Pancreas (tissue), 10 donors: ENCODE measurements at places on chromosomes 5 and 9. TPM values are rescaled to one million over a fixed set of nuclear protein-coding genes. Genes with fewer than 3 reads are reported as not detected.

Gene STC2
- total RNA-seq = 13.5 TPM

- no peak for DNase-seq
Measured at GRCh38 chr9:107613321-107613720, 123.8 kb upstream of the KLF4 start.

- peak; percentile 90 for DNase-seq
Measured at GRCh38 chr9:137551264-137552021, at the start of gene MRPL41. Gene MRPL41 (plus strand): TSS chr9:137551879. CDS start chr9:137552082, 203 bp downstream.

DNA sequence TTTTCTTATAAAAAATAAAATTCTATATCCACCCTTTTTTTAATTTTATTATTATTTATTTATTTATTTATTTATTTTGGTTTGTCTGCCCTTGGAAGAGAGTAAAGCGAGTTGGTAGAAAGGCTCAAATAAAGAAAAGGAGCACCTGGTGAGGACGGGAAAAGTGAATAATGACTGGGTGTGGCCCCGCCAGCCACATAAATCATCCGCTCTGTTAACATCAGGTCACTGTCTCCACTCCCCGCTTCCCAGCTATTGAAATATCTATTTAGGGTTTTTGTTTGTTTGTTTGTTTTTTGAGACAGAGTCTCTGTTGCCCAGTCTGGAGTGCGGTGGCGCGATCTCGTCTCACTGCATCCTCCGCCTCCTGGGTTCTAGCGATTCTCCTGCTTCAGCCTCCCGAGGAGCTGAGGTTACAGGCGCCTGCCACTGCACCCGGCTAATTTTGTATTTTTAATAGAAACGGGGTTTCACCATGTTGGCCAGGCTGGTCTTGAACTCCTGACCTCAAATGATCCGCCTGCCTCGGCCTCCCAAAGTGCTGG, 844 bp downstream of the POLR3G start:
- no peak for DNase-seq

- DNase-seq = no peak
Measured at GRCh38 chr9:21096172-21096900, 18.6 kb upstream of the IFNB1 start.

DNA sequence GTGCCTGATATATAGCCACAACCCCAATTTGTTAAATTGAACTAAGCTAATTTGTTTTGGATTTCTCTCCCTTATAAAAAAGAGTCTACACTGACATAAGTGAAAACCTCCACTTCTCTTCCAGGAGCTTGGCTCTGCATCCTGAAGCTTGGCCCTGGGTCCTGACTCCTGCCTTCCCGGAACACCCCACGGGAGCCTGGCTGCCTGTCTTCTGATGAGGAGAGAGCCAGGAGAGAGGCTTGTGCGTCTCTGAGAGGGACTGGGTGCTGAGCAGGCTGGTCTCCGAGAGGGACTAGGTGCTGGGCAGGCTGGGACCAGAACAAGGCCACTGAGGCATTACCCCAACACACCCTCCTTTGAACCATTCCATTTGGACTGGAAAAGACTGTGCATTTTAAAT, 6.5 kb upstream of the PTGES start:
- DNase-seq = no peak

DNA sequence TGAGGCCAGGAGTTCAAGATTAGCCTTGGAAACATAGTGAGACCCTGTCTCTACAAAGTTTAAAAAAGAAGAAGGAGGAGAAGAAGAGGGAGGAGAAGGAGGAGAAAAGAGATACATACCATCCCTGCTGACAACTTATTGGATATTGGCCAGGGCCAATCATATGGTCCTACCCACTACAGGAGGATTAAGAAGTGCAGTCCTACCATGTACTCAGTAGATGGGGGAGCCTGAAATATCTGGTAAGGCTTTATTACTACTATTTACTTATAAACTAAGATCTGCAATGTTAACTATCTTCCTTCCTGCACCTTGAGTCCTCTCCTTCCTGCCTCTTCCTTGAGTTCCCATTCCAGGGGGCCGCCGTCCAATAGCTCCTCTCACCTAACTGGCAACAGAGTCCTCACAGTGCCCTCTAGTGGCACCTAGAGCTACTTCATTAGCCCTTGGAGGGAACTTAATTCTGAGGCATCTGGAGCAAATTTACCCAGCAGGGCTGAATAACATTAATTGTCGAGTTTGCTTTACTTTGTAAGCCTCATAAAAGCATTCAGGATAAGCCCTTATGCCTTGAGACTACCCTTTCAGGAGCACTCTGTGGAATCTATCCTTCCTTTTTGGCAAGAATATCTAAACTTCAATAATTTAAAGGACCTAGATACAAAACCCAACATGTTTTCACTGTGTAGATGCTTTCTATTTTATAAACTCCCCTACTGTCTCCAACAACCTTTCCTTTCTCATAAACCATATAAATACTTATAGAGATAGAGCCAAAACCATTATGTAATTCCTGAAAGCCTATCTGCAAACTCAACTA, 39.1 kb upstream of the RANBP6 start:
- DNase-seq = peak; percentile 76

Gene MFAP3
- total RNA-seq = 16.3 TPM

Gene NINJ1
- 16.1 TPM for total RNA-seq

DNA sequence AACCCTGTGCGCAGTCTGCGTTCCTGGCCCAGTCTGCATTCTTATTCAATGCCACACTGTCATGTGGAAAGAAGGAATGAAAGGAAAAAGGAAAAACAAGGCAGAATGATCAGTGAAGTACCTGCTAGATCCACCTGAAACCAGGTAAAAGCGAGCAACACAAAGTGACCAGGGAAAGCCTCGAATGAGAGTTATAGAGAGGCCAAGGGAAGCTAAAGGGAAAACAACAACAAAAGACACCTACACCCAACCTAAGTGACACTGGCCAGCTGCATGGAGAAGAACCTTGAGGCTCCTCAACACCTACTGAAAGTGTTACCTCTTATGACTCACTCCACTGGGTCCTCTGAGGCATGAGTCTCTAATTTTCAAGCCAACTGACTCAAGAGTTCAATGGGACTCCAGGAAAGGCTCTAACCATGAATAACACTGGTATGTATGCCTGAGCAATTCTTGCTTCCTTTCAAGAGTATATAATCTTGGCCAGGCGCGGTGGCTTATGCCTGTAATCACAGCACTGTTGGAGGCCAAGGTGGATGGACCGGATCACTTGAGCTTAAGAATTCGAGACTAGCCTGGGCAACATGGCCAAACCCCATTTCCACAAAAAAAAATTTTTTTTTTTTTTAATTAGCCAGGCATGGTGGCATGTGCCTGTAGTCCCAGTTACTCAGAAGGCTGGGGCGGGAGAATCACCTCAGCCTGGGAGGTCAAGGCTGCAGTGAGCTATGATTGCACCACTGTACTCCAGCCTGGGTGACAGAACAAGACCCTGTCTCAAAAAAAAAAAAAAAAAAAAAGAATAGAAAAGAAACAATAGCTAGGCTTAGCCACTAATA, 29.0 kb downstream of the MTMR12 start:
- no peak for DNase-seq

Gene MACIR
- 3.2 TPM for total RNA-seq

- no peak for DNase-seq
Measured at GRCh38 chr9:107673861-107674720, 184.5 kb upstream of the KLF4 start.

- DNase-seq = no peak
Measured at GRCh38 chr5:108174286-108174685, 207.6 kb downstream of the FBXL17 start.

- no peak for DNase-seq
Measured at GRCh38 chr9:92752812-92753404, 11.7 kb downstream of the BICD2 start.

DNA sequence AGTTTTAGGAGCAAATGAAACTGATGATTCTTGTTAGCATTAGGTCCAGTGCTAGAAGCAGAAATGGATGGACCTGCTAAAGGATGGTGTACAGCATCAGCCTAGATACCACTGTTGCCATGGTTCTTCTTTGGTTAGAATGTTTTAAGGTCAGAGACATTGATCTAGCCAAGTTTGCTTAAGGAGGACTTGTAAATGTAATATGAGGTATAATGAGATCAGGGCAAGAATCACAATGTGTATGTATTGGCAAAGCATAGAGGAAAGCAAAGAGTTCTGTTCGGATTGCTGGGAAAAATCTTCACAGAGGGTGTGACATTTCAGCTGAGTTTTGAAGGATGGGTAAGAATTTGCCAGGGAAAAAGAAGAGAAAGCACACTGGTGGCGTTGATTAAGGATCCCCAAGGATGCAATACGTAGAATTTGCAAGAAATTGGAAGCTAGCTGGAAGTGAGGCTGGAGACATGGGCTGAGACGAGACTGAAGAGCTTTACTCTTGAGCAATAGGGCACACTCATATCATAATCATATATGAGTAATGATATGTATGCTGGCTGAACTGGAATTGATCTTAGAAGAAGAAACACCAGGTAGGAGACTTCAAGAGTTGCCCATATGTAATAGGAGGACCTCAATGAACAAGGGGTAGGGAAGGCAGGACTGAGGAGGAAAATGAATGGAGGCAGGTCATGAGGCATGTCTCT, 102.0 kb downstream of the ZNF462 start:
- no peak for DNase-seq
